Fibroblast of skin of left quadriceps (primary cell): ENCODE measurements at places on chromosomes 3 and 15.

DNA sequence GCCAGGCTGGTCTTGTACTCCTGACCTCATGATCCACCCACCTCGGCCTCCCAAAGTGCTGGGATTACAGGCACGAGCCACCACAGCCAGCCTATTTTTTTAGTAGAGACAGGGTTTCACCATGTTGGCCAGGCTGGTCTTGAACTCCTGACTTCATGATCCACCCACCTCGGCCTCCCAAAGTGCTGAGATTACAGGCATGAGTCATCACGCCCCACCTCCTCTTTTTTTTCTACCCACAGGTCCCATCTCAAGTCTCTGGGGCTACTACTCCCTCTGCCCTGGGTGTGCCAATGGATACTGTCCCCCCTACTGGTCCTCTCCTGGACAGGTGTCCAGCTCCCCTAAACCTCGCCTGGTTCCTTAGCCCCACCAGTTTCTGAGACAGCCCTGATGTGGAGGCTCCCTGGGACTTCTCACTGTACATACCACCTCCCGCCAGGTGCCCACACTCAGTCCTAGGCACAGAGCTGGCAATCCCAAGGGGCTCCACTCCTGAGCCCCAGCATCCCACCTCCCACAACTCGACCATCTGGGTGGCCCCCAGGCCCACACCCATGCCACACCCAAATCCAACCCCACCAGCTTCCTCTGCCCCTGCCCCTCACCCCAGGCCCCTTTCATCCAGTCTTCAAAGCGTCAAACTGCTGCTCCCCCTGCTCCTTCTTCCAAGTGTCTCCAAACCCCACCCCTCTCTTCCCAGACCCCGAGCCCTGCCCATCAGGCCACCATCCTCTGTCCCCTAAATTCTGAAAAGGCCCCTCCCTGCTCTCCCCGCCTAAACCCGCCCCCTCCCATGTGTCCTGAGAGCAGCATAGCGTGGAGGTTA is 13.1 kb upstream of the CYP11A1 start:
- no peak for DNase-seq

DNA sequence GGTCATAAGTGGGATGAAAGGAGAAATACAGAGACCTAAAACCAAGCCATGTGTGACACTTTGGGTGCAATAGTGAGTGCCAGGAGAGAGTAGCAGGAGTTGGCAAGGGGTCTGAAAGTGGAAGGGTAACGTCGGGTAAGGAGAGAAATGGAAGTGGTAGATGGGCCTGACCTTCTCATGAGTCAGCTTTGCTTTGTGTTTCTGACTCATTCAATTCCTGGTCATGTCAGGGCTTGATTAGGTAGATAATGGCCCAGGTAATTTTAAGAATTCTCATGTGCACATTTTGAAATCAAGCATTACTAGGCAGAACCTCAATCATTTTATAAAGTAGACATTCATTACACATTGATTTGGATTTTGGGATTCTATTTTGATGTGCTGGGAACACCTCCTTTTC is 262.5 kb downstream of the SOX2 start:
- no peak for DNase-seq

- no peak for DNase-seq
Observed at GRCh38 chr3:60076331-60076730, 1026.5 kb upstream of the CFAP20DC start.

DNA sequence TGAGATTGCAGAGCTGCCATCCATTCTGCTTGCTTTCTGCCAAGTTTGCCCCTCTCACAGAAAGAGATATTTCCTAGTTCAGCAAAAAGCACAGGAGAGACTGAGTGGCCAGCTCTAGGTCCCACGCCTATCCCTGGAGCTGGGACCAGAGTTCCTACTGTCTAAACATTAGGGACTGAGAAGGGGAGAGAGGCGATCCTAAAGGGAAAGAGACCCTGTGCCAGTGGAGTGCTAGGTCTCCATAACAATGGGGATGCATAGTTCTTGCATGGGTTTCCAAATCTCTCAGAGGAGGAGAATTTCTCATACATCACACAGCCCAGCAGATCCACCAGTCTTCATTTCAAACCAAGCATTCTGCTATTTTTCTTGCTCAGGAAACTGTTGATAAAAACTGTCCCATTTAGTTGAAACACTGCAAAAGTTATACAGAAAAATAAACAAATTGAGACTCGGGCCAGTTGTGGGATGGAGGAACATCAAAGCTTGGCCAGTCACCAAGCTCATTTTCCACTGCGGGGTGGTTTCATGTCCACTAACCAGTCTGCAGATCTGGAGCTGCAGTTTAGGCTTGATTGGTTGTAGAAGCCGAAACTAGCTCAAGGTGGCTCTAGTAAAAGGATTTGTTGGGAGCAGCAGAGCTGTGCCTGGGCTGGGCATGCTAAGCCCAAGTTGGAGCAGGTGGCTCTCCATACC is 62.7 kb downstream of the EEFSEC start:
- DNase-seq: no peak

- peak; percentile 50 for DNase-seq
Observed at GRCh38 chr3:151011427-151011826, 38.9 kb upstream of the CLRN1 start.

DNA sequence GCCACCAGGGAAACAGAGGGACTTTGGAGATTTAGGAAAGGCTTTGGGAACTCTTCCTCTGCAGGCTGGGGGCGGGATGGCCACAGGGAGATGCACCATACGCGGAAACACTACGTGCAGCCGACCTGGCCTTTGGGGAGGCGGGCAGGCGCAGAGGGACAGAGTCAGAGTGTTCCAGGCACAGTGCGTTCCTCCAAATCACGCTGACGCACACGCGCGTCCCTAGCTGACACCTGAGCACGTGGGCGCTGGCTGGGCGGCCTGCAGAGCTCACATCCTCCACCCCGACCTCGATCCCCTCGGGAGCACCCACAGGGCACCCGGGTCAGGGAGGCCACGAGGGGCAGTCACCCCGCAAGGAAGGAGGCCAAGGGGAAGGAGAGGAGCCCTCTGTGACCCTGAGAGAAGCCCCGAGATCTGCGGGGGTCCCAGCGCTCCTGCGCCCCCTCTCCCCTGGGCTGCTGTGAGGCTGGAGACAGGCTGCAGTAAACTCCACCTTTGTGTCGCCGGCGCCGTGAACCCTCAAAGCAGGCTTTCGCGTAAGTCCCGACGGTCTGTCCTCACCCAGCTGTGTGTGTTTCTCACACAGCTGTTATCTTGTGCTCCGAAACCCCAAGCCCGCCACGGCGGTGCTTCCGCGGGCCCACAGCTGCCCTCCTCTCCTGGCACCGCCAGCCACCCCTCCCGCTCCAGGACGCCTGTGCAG is 196.3 kb downstream of the OCA2 start:
- DNase-seq: no peak

DNA sequence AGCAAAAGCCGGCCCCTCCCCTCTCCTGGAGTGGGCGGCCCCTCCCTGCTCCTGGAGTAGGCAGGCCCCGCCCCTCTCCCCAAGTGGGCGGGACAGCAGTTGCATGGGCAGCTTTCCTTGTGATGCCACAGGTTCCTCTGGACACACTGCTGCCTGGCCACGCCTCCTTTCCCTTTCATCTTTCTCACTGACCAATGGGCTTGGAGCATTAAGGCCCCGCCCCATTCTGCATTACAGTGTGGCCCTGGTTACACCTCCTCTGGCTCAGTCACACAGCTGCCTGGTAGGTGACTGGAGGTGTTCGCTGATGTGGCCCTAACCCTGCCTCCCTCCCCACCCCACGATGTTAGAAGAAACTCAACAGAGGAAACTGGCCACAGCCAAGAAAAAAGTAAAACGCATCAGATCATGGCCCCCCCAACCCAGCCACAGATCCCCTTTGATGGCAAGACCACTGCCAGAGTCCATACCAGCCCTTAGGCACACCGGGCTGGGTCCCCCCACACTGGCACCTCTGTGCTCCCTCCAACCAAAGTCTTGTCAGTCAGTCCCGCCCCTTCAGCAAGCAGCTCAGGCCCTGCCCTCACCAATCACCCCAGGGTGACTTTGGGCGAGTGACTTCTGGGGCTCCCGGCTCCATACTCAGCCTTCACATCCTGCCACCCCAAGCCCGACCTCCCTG is 84.3 kb downstream of the ADAMTS7 start:
- no peak for DNase-seq

- peak; percentile 56 for DNase-seq
Observed at GRCh38 chr3:86800116-86800515, 190.8 kb downstream of the VGLL3 start.

GRCh38 chr3:130537673-130538304 is 20.8 kb downstream of the COL6A6 start:
- DNase-seq: no peak

GRCh38 chr3:24037971-24038370 is 92.9 kb downstream of the NR1D2 start:
- no peak for DNase-seq

DNA sequence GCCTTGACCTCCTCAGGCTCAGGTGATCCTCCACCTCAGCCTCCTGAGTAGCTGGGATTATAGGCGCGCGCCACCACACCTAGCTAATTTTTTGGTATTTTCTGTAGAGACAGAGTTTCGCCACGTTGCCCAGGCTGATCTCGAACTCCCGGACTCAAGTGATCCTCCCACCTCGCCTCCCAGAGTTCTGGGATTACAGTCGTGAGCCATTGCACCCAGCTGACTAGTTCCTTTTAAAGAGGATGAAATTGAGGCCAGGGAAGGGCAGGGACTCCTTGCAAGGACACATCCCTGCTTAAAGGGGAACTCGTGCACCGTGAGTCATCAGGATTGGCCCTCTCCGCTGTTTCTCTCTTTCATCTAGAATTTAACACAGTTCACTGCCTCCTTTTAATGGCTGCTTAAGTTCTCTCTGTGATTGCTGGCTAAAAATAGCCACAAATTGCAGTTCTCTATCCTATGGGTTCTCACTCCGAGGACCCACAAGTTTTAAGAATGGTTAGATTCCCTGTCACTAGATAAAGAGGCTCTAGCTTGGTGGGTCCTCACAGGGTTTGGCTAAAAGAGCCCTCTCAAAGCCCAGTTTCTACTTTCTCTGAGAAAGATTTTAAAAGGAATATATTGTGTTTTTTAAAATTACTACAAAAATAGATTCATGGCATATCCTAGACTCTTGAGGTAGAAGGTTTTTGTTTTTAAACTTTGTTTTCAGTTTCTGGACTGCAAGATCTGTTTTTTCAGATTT is 1.4 kb downstream of the CRTAP start:
- peak; percentile 37 for DNase-seq

DNA sequence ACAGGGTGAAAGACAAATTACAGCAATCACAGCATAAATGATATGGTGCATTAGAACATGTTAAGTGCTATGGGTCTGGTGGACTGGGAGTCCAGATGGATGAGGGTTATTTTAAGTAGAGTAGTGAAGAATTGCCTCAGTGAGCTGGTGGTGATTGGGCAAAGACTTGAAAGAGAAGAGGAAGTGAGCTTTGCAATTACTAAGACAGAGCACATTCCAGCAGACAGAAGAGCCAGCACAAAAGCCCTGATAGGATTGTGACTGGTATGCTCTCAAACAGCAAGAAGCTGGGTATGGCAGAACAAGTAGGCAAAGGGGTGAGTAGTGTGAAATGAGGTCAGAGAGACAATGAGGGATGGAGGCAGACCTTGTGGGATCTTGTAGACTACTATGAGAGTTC is 2.1 kb upstream of the ACKR4 start:
- DNase-seq: no peak

DNA sequence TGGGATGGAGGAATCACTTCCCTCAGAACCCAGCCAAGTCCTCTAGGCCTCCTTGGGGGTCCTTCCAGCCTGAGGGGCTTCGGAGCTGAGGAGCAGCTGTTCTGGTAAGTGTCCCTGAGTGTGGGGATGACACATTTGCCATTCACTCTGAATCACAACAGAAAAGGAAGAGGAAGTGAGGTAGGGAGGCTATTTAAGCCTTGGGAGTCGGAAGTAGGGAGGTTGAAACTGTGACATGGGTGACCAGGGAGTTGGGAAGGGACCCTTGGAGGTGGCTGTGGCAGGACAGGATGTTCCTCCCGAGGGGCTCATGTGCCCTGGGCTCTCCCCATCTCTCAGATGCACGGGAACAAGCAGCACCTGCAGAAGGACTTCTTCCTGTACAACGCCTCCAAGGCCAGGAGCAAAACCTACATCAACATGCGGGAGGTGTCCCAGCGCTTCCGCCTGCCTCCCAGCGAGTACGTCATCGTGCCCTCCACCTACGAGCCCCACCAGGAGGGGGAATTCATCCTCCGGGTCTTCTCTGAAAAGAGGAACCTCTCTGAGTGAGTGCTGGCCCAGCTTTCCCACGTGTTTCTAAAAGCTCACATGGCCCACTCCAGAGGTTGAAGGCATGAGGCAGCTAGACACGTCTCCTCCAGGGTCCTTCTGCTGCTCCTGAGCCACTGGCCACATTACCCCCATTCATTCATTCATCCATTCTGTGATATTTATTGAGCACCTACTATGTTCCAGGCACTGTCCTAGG is 43.3 kb downstream of the CAPN3 start:
- no peak for DNase-seq

- DNase-seq: no peak
Observed at GRCh38 chr3:153600896-153601295, 438.9 kb downstream of the RAP2B start.

- DNase-seq: no peak
Observed at GRCh38 chr3:36193448-36193847, 186.9 kb upstream of the STAC start.

DNA sequence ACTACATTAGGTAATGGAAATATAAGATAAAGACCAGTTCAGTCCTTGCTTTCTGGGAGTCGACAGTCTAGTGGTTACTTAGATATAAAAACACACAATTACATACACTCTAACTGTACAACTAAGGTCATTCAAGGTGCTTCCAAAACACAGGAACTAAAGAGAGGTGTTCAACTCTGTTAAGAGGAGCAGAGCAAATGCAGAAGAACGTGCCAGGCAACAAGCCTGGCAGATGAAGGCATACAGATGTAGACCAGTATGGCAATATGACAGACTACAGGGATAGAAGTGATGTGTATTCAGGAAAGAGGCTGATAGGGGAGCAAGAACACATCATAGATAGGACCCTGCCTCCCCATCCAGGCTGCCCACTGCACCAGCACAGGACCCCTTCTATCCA is 78.3 kb downstream of the CBLB start:
- no peak for DNase-seq
